ENCODE measurements at places on chromosomes 1 and 21. TPM values are rescaled to one million over a fixed set of nuclear protein-coding genes. Genes with fewer than 3 reads are reported as not detected.

RYR2 gene
- 4.7 TPM for total RNA-seq

INSRR gene
- total RNA-seq = 0.17 TPM

DIO1 gene
- total RNA-seq = not detected

LRRC71 gene
- not detected for total RNA-seq

CFHR5 gene
- not detected for total RNA-seq

BEST4 gene
- total RNA-seq = not detected

LAMC2 gene
- total RNA-seq = 3.2 TPM

HES3 gene
- not detected for total RNA-seq
